Stimulated activated CD4-positive, alpha-beta T cell treated with anti-CD3 and anti-CD28 coated beads, Interleukin-15, amount 100 ng/mL, for 1 hour (primary cell): ENCODE measurements at places on chromosomes 1 and 21.

GRCh38 chr1:117590273-117590925 is 15.4 kb upstream of the TENT5C start:
- DNase-seq, result no peak

- no peak for DNase-seq
Observed at GRCh38 chr1:151416231-151416630, 16.9 kb downstream of the PSMB4 start.

- DNase-seq, result no peak
Observed at GRCh38 chr1:73205294-73205973, 923.1 kb upstream of the NEGR1 start.

DNA sequence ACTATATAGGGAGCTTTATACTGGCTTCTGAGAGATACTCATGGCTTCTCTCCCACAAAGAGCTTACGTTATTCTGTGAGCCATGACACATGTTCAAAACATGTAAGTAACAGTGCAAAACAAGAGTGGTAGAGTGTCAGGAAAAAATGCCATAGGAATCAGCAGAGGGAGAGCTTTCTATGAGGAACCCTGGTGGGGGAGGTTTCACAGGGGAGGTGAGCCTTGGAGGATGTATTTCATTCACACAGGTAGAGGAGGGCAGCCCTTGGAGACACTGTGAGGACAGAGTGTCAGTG is 72.7 kb upstream of the LYST start:
- DNase-seq, result no peak

DNA sequence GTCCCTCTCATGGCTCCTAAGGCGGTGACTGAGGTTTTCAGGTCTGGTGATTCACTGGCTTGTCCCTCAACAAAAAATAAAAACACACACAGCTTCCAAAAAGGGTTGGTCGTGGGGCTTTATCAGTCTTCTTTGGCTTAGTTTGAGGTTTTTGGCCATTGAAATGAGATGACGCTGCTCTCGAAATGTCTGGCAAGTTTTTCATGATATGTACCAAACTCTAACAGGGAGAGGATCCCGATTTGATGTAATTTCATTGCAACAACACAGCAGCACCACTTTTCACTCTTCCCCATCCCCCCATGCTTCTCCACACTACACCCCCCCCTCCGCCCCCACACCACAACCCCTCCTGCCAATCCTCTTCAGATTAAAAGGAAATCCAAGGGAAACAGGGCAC is 187.1 kb upstream of the NFIA start:
- DNase-seq, result no peak

- DNase-seq, result no peak
Observed at GRCh38 chr1:8015036-8015808, 10.9 kb downstream of the ERRFI1 start.

DNA sequence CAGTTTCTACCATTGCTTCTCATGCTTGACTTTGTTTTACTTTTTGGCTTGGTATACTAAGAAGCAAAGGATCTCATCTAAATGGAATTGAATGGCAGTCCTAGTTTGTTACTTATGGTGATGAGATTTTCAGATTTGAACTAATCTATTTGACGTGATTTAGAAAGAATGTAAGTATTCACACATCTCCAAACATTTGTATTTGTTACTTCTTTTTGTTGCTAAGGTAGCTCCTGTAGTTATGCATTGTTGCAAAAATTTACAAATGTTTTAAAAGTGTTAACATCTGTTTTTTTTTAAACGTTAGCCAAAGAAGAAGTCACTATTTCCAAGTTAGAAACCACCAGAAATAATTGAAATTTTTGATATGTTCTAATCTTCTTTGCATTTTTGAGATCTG is 222.5 kb downstream of the RPS6KC1 start:
- DNase-seq, result no peak

GRCh38 chr1:97265630-97266029 is 544.0 kb downstream of the PTBP2 start:
- no peak for DNase-seq

DNA sequence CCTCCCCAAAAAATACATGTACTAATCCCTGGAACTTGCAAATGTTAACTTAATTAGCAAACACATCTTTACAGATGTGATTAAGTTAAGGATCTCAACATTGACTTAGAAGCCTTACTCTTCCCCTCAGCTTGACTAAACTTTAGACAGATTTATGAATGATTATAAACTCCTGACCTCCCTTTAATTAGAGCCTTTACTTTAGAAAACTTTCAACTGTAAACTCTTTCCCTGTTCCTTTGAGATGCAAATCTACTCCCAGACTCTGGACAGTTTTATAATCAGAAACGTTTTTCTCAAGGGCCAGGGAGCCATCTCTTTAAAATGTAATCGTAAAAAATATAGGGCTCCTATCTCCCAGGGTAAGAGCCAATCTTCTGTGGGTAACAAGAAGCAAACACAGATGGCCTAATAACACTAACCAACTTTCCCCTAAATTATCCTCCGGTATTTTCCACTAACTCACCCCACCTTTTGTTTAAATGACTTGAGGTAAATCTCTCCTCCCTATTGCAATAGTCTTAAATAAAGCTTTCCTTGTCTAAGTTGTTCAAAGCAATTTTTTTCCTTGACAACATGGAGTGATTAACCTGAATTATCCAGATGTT is 284.1 kb downstream of the BRINP3 start:
- no peak for DNase-seq

GRCh38 chr1:100862591-100862990 is 32.1 kb downstream of the EXTL2 start:
- DNase-seq, result no peak

GRCh38 chr1:151728151-151729054 is 7.1 kb downstream of the RIIAD1 start:
- DNase-seq, result no peak

DNA sequence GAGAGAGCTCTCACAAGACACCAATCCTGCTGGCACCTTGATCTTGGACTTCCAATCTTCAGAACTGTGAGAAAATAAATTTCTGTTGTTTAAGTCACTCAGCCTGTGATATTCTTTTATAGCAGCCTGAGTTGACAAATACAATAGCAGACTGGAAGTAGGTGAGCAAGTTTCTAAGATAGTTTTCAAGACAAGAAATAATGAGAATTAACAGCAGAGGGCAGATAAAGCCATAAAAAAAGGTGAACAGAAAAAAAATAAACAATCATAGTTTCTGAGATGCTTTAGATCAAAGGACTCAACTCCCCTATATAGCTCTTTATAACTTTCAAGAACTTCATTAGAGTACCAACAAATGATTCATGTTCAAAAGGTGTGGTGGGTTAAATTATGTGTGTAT is 119.8 kb downstream of the PLPPR5 start:
- no peak for DNase-seq

- DNase-seq, result no peak
Observed at GRCh38 chr1:198544265-198544664, 3.8 kb upstream of the ATP6V1G3 start.

GRCh38 chr1:227900571-227901051 is 47.1 kb downstream of the WNT9A start:
- DNase-seq, result no peak
